Spinal cord (tissue), 10 donors: ENCODE measurements at places on chromosomes 3 and 15. TPM values are rescaled to one million over a fixed set of nuclear protein-coding genes. Genes with fewer than 3 reads are reported as not detected.

The GPR149 gene
- 1.8 TPM for total RNA-seq

The CTXND1 gene
- total RNA-seq, result 5.0 TPM

The ADIPOQ gene
- not detected for total RNA-seq

The PP2D1 gene
- not detected for total RNA-seq

The LEO1 gene
- 29.7 TPM for total RNA-seq

The DHFR2 gene
- 10.2 TPM for total RNA-seq

The HYAL1 gene
- 3.2 TPM for total RNA-seq

The TRH gene
- total RNA-seq, result 7.0 TPM

The TRAK1 gene
- total RNA-seq, result 37.4 TPM

The ARGFX gene
- not detected for total RNA-seq

The ALDH1L1 gene
- 24.6 TPM for total RNA-seq

The TEX55 gene
- not detected for total RNA-seq

The GOLGA8F gene
- total RNA-seq, result 0.06 TPM

The TMCO5A gene
- total RNA-seq, result not detected

The GOLGA8H gene
- total RNA-seq, result 0.79 TPM

The C3orf70 gene
- total RNA-seq, result 26.4 TPM

The CILP gene
- total RNA-seq, result 0.89 TPM

The C3orf49 gene
- not detected for total RNA-seq

The DET1 gene
- total RNA-seq, result 8.8 TPM

DNA sequence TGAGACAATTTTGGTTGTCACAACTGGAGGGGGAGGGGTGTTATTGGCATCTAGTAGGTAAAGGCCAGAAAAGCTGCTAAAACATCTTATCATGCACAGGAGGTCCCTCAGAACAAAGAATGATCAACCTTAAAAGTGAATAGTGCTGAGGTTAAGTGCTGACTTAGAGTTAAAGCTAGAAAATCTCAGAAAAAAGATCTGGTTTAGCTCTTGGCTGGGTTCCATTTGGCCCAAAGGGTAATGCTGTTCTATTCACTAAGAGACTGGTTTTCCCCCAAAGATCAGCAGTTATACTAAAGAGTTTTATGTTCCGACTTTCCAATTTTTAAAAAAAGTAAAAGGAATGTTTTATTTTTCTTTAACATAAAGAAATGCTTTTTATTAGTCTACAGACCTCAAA, 15.6 kb downstream of the DCBLD2 start:
- DNase-seq, result no peak

- no peak for DNase-seq
These were observed 26.4 kb downstream of the SLC9A9 start for GRCh38 chr3:143821862-143822261.

DNA sequence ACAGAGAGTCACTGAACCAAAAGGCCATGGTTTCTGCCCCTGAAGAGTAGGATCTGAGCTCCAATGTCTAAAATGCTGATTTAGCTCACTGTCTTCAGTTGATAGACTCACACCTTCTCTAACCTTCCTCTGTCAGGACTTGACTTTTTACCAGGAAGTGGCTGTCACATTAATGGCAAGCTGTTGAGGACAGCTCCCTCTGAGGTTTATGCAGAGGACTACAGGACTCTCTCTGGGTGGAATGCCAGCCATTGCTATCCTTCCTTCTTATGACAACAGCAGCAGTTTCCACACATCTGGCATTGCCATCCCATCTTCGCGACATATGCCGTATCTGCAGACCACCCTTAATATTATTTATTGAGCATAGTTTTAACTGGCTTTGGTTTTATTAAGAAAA, 103.8 kb upstream of the PRICKLE2 start:
- no peak for DNase-seq

GRCh38 chr3:115233021-115233420, 85.9 kb upstream of the ZBTB20 start:
- no peak for DNase-seq

- DNase-seq, result peak; percentile 40
These were observed 39.4 kb upstream of the SMAD3 start for GRCh38 chr15:67025719-67026609.

- DNase-seq, result no peak
These were observed 18.6 kb upstream of the SLC24A5 start for GRCh38 chr15:48102167-48102566.

- DNase-seq, result no peak
These were observed 315.0 kb upstream of the TPM1 start for GRCh38 chr15:62727501-62727900.

DNA sequence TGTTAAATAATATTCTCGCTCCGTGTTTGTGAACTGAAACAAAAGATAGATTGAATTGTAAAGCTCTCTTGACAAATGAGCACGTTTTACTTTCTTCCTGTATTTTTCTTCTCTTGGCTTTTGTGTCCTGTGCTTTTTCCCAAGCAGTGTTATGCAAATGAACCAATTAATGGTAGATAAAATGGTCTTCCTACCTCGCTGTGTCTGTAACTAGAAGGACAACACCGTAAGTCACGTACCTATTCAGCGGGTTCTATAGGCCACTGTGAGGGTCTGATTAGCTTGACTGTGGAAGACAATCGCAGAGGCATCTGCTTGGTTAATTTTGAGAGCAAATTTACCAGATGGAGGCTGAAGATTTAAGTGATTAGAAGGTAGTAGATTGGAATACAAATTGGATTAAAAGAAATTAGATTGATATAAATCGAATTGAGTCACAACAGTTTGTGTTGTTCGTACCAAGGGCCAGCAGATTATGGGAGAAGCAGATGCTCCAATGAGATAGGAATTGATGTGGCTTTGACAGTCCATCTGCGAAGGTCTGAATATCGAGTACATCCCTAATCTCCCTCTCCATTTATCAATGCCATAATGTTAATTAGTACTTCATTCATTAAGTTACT, 40.2 kb downstream of the ROBO2 start:
- DNase-seq, result no peak

DNA sequence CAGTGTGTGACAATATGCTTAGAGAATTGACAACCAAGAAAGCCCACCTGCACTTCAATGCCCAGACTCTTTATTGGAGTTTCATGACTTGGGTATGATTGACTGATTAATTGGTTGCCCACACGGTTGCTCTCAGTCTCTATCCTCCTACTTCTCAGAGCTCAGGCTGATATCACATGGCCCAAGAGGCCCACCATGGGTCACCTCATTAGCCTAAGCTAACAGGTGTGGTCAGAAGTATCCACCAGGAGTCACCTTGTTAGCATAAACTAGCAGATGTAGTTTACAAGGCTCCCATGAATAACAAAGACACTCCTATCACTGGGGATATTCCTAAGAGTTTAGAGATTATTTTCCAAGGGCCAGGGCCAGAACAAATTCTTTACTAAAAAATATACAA, 120.2 kb upstream of the MBNL1 start:
- DNase-seq, result no peak

DNA sequence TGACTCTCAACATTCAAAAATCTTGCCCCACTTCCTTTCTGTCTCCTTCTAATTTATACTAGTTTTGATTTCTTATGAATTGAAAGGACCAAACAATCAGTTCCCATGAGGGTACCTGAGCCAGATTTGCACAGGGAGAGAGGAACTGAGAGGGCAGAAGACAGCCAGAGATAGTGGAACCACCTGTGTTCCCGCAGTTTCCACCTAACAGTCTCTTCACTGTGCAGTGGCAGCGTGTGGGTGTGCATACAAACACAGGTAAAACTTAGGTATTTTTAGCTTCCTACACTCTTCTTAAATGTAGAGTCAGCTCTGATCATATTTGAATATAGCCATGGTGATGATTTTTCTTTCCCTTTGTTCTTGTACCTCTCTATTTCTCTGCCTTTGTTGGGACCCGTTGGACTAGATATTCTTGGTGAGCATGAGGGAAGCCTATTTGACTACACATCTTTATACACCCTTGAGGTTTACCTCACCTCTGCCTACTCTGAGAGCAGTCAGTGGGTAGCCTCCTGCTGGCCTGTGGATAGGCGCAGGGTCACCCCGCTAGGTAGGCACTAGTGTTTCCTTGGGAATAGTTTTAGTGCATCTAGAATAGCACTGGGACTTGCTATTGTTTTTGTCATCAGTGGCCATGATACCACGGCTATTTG, 58.8 kb downstream of the MAP3K13 start:
- DNase-seq, result no peak

DNA sequence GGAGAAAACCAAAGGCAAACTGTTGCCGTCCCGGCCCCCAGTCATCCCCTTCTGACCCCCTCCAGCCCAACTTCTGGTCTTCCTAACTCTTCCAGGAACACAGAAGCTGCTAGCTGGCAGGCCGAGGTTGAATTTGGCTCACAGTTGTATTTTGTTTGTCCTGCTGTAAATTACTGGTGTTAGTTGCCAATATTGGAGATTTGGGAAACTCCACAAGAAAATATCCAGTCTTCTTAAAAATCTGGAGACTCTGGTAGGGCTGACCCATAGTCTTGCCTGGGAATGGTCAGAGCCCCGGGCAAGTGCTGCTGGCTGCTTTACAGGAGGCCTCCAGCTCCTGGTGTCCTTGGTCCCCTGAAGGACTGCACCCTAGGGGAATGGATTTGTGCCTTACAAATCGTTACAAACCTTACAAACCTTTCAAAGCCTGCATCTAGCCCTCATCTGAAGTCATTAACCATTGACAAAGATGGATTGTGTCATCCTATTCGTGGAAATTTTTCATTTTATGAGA, 112.0 kb upstream of the MCTP2 start:
- peak; percentile 79 for DNase-seq

DNA sequence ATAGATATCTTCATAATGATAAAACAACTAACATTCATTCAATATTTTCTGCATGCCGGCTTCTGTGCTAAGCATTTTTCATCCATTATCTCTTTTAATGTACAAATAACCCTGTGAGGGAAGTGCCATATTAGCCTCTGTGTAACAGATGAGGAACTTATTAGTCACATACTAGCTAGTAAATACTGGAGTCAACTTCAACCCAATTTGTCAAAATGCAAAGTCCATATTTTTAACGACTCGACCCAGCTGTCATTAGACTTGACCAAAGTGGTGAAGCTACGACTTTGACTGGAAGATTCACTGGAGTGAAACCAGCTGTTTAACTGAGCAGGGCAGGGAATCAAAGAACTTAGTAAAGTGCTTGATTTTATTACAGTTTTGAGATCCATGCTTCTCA, 41.6 kb downstream of the PARP15 start:
- DNase-seq, result no peak

DNA sequence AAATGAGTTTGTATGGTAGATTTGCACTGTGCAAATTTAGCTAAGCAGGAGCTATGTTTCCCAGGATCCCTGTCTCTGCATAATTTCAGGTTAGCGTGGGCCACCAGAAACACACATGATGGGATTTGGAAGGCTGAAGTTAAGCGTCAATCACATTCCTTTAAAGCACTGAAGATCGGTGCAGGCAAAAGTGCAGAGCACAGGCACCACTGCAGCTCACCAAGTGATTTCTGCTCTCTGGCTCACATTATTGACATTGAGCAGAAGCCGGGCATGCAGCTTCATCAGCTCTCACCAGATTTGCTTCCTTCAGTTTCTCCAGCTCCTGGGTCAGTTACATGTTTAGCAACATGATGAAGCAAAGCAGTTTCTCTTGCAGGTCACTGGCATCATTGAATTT, 256.4 kb upstream of the TGFBR2 start:
- DNase-seq, result no peak

GRCh38 chr3:98521897-98522543, 682 bp downstream of the CLDND1 start:
- DNase-seq, result peak; percentile 81

DNA sequence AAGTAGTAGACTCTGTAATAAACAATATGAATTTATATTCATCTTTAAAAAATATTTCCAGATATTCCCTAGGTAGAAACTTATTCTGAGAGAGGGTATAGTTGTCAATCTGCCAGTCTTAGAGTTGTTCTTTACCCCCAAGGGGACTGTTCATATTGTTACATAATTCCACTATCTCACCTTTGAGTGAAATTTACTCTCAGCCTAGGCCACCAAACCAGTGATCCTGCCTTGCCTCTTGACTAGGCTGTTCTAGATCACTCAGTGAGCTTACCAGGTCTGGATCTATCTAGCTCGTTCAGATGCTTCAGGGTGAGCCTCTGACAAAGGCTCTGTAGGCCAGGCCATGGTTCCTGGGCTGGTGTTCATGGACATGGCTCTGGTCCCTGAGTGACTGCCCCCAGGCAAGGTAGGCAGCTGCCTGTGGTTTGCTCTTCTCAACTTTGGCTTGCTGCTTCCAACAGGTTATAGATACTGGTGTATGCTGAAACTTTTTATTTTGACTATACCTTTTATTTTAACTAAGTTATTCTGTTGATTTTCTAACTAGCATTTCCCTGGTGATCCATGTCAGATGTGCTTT, 27.6 kb downstream of the ZNF592 start:
- DNase-seq, result no peak

- DNase-seq, result no peak
These were observed 43.6 kb downstream of the FOXB1 start for GRCh38 chr15:60047701-60048100.

DNA sequence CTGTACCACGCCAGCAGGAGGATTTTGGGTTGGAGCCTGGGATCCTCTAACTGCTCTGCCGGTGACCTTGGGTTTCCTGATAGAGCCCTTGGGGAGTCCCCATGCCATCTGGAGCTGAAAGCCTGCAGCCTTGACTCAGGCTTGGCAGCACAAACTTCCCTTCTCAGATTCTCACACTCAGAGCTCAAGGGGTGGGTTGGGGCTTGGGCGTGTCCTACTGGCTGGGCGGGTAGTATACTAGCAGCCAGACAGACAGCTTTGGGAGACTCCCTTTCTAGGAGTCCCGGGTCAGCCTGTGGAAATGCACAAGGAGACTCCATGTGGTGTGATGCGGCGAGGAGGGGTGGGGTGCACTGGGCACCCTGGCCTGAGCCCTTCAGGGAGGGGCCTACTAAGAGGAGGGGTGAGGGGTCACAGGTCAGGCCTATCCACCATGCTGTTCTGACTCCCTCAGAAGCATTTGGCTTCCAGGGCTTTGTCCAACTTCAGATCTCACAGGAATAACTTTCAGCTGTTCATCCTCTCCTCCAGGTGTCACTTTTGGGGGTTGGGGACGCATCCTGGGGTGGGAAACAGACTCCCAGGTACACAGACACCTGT, 21.6 kb upstream of the PLXNA1 start:
- peak; percentile 8 for DNase-seq

- peak; percentile 29 for DNase-seq
These were observed 238.6 kb downstream of the MEX3B start for GRCh38 chr15:81807186-81807585.

DNA sequence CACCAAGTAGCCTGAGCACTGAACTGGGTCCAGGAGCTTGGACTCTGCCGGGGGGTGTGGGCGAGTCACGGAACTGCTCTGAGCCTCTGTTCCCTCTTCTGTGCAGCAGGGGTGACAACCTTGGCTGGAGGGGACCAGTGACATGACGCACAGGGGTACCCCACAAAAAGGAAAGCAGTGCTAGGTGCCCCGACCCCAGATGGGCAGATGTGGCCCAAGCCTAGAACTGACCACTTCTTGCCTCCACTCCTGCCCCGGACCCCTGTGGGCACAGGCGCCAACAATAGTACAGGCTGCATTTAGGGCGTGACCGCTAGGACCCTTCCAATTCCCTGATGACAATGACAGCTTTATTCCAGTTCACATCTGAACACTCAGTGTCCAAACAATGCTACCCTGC, 255.9 kb upstream of the LYSMD4 start:
- no peak for DNase-seq

- DNase-seq, result peak; percentile 91
These were observed 640 bp downstream of the MB21D2 start for GRCh38 chr3:192917028-192917403.
